ENCODE measurements at places on chromosomes 16 and 17.

- DNase-seq: peak; percentile 51
Observed at GRCh38 chr16:77869997-77870813, 81.8 kb downstream of the VAT1L start.

- DNase-seq: peak; percentile 62
Observed at GRCh38 chr17:50102164-50102991, 7.2 kb downstream of the PDK2 start.

DNA sequence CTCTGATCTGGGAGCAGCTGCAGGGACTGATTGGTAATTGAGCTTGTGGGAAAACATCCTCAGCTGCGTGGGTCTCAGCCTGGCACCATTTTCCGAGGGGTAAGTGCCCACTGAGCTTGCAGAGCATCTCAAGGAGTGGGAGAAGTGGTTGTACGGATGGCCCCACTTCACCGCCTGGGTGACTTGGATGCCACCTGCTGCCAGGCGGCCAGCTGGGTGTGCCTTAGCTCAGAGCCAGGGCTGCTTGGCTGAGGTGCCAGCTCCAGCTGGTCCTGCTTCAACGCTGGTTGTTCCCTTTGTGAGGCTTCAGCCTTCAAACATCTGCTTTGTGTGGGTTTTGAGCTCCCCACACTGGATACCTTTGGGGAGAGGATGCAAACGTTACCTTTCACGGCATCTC lies 482.7 kb upstream of the EEF2KMT start:
- DNase-seq: peak; percentile 29

DNA sequence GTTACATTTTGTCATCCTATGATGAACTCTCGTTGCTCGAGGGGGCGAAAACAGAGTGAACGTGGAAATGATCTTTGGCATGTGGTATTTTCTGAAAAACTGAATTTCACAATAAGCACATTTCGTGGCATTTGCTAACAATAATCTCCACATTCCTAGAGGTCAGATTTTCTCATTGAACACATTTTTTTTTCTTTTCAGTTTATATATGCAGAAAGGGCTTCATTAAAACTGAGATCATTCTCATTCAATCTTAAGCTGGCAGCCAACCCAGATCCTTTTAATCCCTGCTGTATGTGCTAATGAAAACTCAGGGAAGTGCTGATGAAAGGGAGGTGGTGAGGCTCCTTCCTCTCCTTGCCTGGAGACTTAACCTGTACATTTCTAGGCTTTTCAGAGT lies 52.6 kb downstream of the PRKCA start:
- DNase-seq: no peak

DNA sequence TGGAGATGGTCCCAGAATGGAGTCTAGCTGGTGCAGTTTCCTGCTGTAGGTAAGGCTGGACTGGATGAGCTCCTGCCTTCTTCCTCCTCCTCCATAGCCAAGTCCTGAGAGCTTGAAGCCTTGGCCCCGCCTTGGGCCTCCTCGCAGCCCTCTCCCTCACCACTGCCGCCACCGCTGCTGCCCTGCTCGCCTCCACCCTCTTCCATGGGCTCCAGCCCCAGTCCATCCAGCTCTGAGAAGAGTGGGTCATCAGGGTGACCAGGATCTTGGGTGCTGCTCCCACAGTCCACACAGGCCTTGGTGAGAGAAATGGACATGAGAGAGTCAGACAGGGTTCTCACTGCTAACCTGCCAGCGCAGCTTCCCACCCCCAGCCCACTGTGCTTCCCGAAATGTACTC lies 11.2 kb downstream of the PER1 start:
- DNase-seq: peak; percentile 32

DNA sequence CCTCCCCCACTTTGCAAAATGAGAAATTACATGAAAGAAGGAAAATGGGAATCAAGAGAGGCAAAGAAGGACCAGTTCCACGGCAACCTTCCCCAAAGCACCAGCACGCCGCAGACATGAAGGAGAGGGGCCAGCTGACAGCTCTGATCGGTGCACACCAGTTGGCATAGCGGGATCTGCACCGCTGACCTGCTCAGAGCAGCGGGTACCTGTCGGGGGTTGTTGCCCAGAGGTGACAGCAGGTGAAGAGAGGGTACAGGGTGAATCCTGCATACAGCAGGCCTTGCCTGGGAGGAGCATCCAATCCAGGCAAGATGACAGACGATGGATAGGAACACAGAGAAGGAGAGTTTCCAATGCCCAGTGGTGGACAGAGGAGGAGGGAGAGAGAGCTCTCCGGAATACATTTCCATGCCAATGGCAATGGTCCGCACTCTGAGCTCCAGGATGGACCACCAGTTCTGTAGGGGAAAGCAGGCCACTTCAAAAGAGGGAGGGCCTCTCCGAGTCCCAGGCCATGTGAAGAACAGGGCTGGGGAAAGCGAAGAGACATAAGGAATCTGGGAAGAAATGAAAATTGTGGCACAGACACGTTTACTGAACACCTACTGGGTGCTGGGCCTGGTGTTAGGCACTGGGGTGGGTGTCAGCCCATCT lies 24.0 kb downstream of the CEP295NL start:
- DNase-seq: no peak

DNA sequence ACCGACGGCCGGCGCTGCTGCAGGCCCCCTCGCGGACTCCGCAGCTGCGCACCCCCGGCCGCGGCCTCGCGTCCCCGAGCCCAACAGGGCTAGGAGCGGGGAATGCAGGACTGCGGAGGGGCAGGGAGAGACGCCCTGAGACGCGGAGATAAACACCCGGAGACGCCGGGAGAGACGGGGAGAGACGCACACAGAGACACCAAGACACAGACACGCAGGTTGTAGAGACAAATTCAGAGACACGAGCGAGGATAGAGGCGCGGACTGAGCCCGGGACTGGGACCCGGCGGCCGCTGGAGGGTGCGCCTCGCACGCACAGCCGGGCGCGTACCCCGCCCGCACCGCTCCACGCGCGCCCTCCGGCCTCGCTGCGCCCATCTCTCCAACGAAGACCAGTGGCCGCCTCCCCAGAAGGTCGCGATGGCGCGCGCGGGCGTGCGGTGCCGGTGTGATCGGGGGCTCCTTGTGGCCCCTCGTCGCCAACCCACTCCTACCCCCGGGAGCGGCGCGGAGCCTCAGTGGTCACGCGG lies 902 bp downstream of the STAC2 start:
- no peak for DNase-seq

- no peak for DNase-seq
Observed at GRCh38 chr17:27635275-27635823, 4.4 kb downstream of the LGALS9 start.

- DNase-seq: no peak
Observed at GRCh38 chr16:74627506-74628220, 20.7 kb upstream of the GLG1 start.

DNA sequence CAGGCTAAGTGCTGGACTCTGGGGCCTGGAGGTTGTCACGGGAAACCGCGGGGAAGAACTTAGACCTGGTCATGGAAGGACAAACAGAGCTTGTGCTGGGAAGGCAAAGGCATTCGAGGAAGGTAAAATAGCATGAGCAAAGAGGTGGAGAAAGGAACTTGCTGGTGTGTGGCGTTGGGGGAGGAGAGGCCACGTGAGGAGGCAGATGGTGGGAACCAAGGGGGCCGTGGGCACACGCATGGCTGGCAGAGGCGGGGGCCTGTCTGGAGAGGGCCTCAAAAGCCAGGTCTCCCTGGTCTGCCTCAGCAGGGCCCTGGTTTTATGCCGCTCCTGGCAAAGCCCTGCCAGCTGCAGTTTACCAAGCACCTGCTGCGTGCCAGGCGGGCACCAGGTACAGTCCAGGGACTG lies 15.3 kb downstream of the CORO7 start:
- DNase-seq: peak; percentile 24

DNA sequence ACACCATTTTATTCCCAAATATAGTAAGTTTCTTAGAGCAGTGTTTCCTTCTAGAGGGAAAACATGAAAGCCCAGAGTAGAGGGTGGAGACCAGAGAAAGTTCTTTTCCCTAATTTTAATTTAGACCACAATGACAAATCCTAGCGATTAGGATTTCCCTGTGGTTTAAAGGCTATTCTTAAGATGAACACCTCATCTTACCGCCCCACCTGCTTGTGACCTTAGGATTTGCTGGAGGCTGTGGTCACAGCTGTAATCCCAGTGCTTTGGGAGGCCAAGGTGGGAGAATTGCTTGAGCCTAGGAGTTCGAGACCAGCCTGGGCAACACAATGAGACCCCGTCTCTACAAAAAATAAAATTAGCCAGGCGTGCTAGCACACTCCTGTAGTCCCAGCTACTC lies 51.1 kb downstream of the GPRC5B start:
- DNase-seq: no peak

GRCh38 chr17:62995377-62995885 lies 29.4 kb downstream of the TANC2 start:
- DNase-seq: no peak

DNA sequence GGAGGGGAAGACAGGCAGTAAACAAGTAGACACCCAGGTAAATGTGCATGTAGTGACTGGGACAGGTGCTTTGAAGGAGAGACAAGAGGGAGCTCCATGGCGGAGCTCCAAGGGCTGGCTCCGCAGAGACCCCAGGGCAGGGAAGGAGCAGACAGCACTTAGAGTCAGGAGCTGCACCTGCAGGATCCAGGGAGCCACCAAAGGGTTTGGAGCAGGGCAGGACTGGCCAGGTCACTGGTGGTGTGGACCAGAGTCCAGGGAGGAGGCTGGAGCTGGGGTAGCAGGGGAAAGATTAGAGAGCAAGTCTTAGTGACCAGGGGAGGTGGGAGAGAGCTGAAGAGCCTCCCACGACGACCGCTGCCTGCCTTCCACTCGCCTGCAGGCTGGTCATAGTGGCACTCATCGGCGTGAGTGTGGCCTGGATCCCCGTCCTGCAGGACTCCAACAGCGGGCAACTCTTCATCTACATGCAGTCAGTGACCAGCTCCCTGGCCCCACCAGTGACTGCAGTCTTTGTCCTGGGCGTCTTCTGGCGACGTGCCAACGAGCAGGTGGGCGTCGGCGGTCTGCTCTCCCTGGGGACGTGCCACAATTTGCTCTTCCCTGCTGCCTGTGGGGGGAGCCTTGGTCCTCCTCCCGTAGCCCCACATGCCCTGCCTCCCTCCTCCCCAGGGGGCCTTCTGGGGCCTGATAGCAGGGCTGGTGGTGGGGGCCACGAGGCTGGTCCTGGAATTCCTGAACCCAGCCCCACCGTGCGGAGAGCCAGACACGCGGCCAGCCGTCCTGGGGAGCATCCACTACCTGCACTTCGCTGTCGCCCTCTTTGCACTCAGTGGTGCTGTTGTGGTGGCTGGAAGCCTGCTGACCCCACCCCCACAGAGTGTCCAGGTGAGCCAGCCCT lies 14.7 kb upstream of the FAM83G start:
- DNase-seq: no peak

GRCh38 chr17:52156576-52157570 lies 1.6 kb downstream of the CA10 start:
- no peak for DNase-seq

- no peak for DNase-seq
Observed at GRCh38 chr16:71396594-71396993, 38.1 kb downstream of the CALB2 start.
